GM23248 (cell line): ENCODE measurements at places on chromosomes 12 and 14. TPM values are rescaled to one million over a fixed set of nuclear protein-coding genes. Genes with fewer than 3 reads are reported as not detected.

ADAM21 gene
- polyA plus RNA-seq, result 0.13 and 0.20 TPM in 2 replicates

NAA25 gene
- 16.1 and 17.2 TPM in 2 replicates for polyA plus RNA-seq

ADGRD1 gene
- 11.2 and 11.3 TPM in 2 replicates for polyA plus RNA-seq

MFAP5 gene
- polyA plus RNA-seq, result 678 and 679 TPM in 2 replicates

STON2 gene
- 0.14 TPM in 1 of 2 replicates, not detected in the other for polyA plus RNA-seq

AKAP3 gene
- polyA plus RNA-seq, result 0.30 and 0.36 TPM in 2 replicates

RNASE7 gene
- not detected in 2 replicates for polyA plus RNA-seq

DNA sequence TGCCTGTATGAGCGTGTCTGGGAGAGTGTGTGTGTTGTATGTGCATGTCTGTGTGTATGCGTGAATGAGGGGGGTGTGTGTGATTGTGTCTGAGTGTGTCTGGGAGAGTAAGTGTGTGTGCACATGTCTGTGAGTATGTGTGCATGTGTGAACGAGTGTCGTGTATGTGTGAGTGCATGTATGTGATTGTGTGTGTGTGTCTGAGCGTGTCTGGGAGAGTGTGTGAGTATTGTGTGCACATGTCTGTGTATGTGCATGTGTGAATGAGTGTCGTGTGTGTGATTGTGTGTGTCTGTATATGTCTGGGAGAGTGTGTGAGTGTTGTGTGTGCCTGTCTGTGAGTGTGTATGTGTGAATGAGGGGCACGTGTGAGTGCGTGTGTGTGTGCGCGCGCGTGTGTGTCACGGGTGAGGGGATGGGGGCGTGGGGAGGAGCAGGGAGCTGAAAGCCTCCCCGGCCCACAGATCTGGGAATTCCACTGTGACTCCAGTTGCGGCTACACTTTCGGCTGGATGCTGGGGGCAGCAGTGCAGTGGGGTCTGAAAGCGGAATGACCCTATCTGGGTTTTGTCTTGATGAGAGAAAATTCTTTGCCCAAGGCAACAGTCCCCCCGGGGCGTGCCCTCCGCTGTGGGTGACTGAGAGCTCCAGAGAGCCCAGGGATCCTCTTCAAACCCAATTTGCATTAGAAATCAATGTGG, 138.1 kb upstream of the MED13L start:
- H3K4me1 ChIP-seq, result peaks cover 8% of the 10 kb centered on the region
- H3K27ac ChIP-seq, result no peak overlapping the region
- H3K27me3 ChIP-seq, result no peaks in the 10 kb centered on the region
- DNase-seq, result no peak

- no peaks in the 10 kb centered on the region for H3K27me3 ChIP-seq
- H3K4me3 ChIP-seq, result no peak overlapping the region
- peaks cover 9% of the 10 kb centered on the region for H3K4me1 ChIP-seq
These were observed 333.0 kb downstream of the CCER1 start for GRCh38 chr12:90621927-90622326.

DNA sequence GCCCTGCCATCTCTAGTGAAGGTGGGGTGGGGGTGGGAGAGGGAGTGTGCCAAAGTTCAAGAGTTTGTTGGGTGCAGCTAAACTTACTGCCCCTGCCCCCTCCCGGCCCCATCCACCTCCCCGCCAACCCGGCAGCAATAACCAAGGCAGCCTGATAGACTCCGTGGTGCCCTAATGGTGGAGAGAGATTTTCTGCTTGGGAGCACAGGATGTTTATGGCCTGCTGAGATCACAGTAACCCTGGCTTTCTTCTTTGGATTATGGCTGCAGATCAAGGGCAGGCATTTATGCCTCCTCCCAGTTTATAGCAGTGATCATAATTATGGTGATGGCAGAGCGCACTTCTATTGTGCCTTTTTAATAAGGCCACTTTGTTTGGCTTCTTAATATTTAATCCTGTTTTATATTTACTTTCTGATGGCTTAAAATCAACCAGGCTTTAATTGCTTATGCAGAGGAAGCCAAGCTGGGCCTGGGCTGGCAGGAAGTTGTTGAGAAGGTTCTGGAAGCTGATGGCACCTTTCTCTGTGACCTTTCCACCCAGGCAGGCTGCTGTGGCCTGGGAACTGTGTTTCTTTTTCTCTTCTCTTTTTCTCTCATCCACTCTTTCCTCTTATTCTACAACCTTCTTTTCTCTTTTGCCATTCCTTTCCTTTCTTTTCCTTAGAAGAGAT, 256.8 kb upstream of the FKBP4 start:
- H3K36me3 ChIP-seq, result no peaks in the 10 kb centered on the region
- H3K27ac ChIP-seq, result no peak overlapping the region
- H3K4me1 ChIP-seq, result no peaks in the 10 kb centered on the region
- H3K4me3 ChIP-seq, result no peak overlapping the region
- no peak for DNase-seq
- H3K27me3 ChIP-seq, result no peaks in the 10 kb centered on the region

DNA sequence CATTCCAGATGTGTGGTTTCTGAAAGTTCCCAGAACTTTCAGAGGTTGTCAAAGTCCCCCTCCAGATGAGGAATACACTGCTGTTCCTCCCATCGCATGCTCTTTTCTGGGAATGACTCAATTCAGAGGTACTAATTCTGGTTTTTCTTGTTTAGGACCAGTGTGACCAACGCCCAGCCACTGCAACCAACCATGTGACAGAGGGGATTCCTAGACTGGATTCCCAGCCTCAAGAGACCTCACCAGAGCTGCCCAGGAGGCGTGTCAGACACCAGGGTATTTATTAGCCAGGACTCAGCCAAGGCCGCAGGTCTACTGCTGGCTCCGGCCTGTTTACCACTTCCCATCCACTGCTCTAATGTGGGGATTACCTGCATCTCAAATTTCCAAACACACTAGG, 24.2 kb downstream of the TRAFD1 start:
- peaks cover 57% of the 10 kb centered on the region for H3K36me3 ChIP-seq
- DNase-seq, result no peak
- no peak overlapping the region for H3K4me3 ChIP-seq

GRCh38 chr14:101969481-101969880, 5.1 kb downstream of the DYNC1H1 start:
- peaks cover 14% of the 10 kb centered on the region; the same call in 1 of the 2 replicates for H3K36me3 ChIP-seq
- H3K4me3 ChIP-seq, result no peak overlapping the region
- H3K27ac ChIP-seq, result no peak overlapping the region
- H3K27me3 ChIP-seq, result no peaks in the 10 kb centered on the region
- H3K4me1 ChIP-seq, result peaks cover 58% of the 10 kb centered on the region

- H3K4me3 ChIP-seq, result no peak overlapping the region
- no peak for DNase-seq
- H3K4me1 ChIP-seq, result peaks cover 4% of the 10 kb centered on the region; the same call in 1 of the 2 replicates
- no peak overlapping the region for H3K27ac ChIP-seq
- H3K27me3 ChIP-seq, result peaks cover 18% of the 10 kb centered on the region; the same call in 1 of the 2 replicates
These were observed 1.5 kb downstream of the TSHR start for GRCh38 chr14:80956922-80957321.

DNA sequence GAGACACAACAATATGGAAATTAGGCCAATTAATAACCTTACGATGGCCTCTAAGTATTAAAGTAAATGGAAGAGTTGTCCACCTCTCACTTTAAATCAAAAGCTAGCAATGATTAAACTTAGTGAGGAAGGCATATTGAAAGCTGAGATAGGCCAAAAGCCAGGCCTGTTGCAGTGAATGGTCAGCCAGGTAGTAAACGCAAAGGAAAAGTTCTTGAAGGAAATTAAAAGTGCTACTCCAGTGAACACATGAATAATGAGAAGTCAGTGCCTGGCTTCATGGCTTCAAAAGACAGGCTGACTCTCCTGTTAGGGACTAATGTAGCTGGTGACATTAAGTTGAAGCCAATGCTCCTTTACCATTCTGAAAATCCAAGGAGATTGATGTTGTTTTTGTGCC, 135.3 kb downstream of the NDUFA12 start:
- peaks cover 40% of the 10 kb centered on the region for H3K27me3 ChIP-seq
- H3K36me3 ChIP-seq, result no peaks in the 10 kb centered on the region
- DNase-seq, result no peak
- no peak overlapping the region for H3K27ac ChIP-seq

- DNase-seq, result peak; percentile 65
- no peaks in the 10 kb centered on the region for H3K36me3 ChIP-seq
- no peak overlapping the region for H3K4me3 ChIP-seq
- H3K4me1 ChIP-seq, result no peaks in the 10 kb centered on the region
- H3K27ac ChIP-seq, result no peak overlapping the region
- no peaks in the 10 kb centered on the region for H3K27me3 ChIP-seq
These were observed 32.9 kb downstream of the ARID2 start for GRCh38 chr12:45762185-45763110.

- H3K4me1 ChIP-seq, result no peaks in the 10 kb centered on the region
- no peaks in the 10 kb centered on the region for H3K27me3 ChIP-seq
- H3K4me3 ChIP-seq, result peak overlapping the region; percentile 57
- no peak overlapping the region for H3K27ac ChIP-seq
- no peaks in the 10 kb centered on the region for H3K36me3 ChIP-seq
- peak; percentile 33 for DNase-seq
These were observed 8.7 kb upstream of the FGD4 start for GRCh38 chr12:32390572-32391219.

GRCh38 chr12:52600941-52601481, at the start of gene KRT72:
Gene KRT72, minus strand, starts transcription at chr12:52601463. Its CDS starts 11 bp downstream, at chr12:52601452.
- no peak for DNase-seq
- peaks cover 51% of the 10 kb centered on the region for H3K27me3 ChIP-seq
- no peaks in the 10 kb centered on the region for H3K36me3 ChIP-seq
- no peak within 1 kb of the TSS for H3K27ac ChIP-seq
- 0 out of 2 replicates have a peak, but pooled peaks cover 4% of the 10 kb centered on the region for H3K4me1 ChIP-seq

DNA sequence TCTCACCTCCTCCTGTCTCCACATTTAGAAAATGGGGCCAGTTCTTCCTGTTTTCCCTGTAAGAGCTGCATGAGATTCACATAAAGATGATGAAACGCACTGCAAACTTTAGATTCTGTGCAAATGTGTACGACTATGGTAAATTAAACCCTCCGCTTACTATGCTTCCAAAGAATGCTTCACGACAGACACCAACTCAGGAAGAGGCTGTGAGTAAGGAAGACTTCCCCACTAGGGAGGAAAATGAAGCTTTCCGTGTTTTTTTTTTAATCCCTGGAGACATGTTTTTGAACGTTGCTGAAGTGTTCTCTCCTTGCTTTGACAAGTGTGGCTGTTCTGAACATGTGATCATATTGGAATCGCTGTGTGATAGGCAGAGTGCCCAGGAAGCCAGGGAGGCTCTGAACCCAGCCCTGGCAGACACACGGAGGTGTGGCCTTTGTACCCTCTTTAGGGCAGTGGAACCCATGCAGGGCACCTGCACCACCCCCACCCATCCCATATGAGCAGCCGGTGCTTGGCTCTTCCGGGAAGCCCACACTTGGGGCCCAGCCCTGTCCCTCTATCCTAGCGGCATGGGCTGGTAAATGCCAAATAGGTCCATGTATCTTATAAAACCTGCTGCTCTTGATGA, 7.5 kb upstream of the SYNE3 start:
- no peak overlapping the region for H3K4me3 ChIP-seq
- peak; percentile 51 for DNase-seq
- peaks cover 55% of the 10 kb centered on the region for H3K4me1 ChIP-seq
- no peaks in the 10 kb centered on the region for H3K27me3 ChIP-seq

- no peak overlapping the region for H3K4me3 ChIP-seq
- H3K27ac ChIP-seq, result no peak overlapping the region
- no peaks in the 10 kb centered on the region for H3K36me3 ChIP-seq
- no peak for DNase-seq
- H3K4me1 ChIP-seq, result no peaks in the 10 kb centered on the region
- peaks cover 57% of the 10 kb centered on the region for H3K27me3 ChIP-seq
These were observed 23.0 kb downstream of the KRT76 start for GRCh38 chr12:52754135-52754534.

GRCh38 chr12:6229224-6230218, 29.3 kb downstream of the CD9 start:
- H3K27me3 ChIP-seq, result no peaks in the 10 kb centered on the region
- H3K4me1 ChIP-seq, result peaks cover 42% of the 10 kb centered on the region
- H3K4me3 ChIP-seq, result peak overlapping the region; percentile 48
- peak; percentile 96 for DNase-seq

- DNase-seq, result peak; percentile 40
- no peak within 1 kb of the TSS for H3K27ac ChIP-seq
- no peaks in the 10 kb centered on the region for H3K36me3 ChIP-seq
- no peaks in the 10 kb centered on the region for H3K27me3 ChIP-seq
- peak within 1 kb of the TSS; percentile 55 for H3K4me3 ChIP-seq
These were observed at the start of gene ARHGDIB for GRCh38 chr12:14961466-14962152. Gene ARHGDIB, minus strand, starts transcription at chr12:14961601. Its CDS starts 10,889 bp downstream, at chr12:14950712.

- H3K36me3 ChIP-seq, result no peaks in the 10 kb centered on the region
- DNase-seq, result peak; percentile 8
- H3K27ac ChIP-seq, result no peak overlapping the region
- no peaks in the 10 kb centered on the region for H3K27me3 ChIP-seq
These were observed 535.4 kb downstream of the RPS29 start for GRCh38 chr14:49050822-49051221.

- no peaks in the 10 kb centered on the region for H3K36me3 ChIP-seq
- H3K4me1 ChIP-seq, result no peaks in the 10 kb centered on the region
- no peak overlapping the region for H3K4me3 ChIP-seq
These were observed 82.7 kb upstream of the GPR68 start for GRCh38 chr14:91327250-91327595.

DNA sequence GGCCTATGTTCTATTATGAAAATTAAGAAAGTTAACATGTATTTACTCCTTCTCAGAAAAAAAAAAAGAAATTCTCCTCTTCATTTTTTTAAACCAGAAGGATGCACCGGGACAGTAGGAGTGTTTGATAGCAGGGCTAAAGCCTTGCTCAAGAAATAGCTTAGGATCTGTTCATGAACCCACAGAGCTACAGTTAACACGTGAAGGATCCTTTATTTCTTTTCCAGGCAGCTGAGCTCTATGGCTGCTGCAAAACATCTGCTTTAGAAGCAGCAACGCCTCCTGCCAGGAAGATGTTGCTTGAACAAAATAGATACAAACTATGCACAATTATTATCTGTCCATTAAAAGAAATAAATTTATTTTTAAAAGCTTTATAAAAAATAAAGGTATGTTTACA, 254.8 kb downstream of the PRKD1 start:
- H3K4me3 ChIP-seq, result no peak overlapping the region
- no peaks in the 10 kb centered on the region for H3K36me3 ChIP-seq
- DNase-seq, result no peak

GRCh38 chr12:79329933-79330332, 360.8 kb downstream of the PAWR start:
- no peaks in the 10 kb centered on the region for H3K36me3 ChIP-seq
- DNase-seq, result peak; percentile 29
- H3K4me3 ChIP-seq, result no peak overlapping the region
- H3K27me3 ChIP-seq, result no peaks in the 10 kb centered on the region
- peaks cover 25% of the 10 kb centered on the region for H3K4me1 ChIP-seq

- no peaks in the 10 kb centered on the region for H3K4me1 ChIP-seq
- H3K36me3 ChIP-seq, result no peaks in the 10 kb centered on the region
- DNase-seq, result peak; percentile 45
- no peak overlapping the region for H3K27ac ChIP-seq
These were observed 46.3 kb downstream of the NTS start for GRCh38 chr12:85920324-85920947.

DNA sequence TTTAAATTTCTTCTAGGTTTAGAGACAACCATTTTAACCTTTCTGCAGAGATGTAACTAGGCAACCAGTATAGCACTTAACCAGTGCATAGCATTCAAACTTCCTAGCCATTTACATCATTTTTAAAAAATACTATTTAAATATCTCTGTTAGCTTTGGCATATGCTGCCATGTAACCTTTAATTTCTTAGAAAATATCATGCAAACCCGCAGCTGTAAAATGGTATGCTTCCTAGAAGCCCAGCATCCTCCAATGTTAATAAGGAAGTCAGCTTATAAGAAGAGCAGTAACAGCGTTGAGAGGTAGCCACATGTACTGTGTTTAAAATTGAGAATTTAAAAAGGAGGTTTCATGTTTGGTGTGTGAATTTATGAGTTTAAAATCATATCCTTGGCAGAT, 22.8 kb downstream of the GNG2 start:
- H3K4me3 ChIP-seq, result no peak overlapping the region
- H3K36me3 ChIP-seq, result no peaks in the 10 kb centered on the region
- H3K27me3 ChIP-seq, result no peaks in the 10 kb centered on the region
